ENCODE measurements at places on chromosomes 4 and X.

DNA sequence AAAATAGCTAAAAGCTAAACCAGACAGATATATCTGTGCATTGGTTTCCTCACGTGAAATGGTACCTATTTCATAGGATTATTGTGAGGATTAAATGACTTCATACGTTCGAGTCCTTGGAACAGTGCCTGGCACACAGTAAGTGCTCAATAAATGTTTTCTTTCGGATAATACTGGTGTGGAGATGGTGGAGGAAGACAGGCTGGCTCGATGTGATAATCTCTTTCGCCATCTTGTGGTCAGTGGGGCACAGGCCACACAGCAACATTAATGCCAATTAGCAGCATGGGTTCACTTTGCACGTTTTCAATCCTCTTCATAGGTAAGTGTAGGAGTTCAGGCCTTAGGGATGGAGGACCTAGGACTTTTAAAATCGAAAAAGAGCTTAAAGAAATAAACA lies 9.3 kb downstream of the PAGE4 start:
- DNase-seq: no peak

DNA sequence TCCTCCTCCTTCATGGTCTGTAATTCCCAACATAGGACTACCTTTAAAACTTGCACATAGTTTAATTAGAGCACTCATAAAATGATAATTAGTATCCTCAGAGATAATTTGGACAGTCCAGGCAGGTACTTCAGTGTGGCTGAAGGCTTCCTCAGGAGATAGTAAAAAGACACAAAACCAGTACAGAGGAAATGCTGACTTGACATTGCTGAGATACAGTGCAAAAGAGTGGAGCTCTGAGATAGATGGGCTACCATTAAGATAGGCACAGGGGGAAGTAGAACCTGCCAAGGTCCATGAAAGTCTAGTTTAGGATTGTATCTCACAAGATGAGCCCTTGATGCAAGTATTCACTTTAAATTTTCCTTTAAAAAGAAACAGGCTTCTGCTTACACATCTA lies 91.0 kb downstream of the USP9X start:
- no peak for DNase-seq

- DNase-seq: no peak
Observed at GRCh38 chrX:24646745-24647182, 383 bp downstream of the PCYT1B start.

DNA sequence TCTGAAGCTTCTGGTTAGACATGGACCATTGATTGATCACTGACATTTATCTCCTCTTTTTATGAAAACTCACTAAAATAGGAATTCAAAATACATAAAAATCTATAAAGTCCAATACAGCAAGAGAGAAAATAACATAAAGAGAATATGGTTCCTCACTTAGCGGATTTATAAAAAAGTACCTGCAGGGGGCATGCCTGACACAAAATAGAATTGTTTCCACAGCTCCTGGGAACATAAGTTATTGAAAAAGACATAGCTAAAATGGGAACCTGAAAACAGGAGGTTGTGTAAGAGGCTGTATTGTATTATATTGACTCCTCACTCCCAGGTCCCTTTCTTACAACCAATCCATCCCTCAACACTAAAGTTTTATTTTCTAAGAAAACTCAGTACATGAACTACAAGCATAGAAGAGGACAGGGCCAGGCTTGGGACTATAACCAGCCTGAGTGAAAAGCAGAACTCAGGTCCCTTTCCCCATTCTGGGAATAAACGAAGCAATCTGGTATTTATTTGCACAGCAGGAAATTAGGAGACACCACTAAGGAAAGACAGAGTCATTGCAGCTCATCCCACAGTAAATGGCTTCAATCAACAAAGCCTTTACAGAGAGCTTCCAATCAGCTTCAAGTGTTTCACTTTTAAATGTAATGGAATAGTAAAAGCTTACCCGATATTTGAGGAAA lies 121.1 kb upstream of the NDST4 start:
- DNase-seq: no peak

- DNase-seq: no peak
Observed at GRCh38 chrX:129980540-129981199, 1.8 kb upstream of the BCORL1 start.

DNA sequence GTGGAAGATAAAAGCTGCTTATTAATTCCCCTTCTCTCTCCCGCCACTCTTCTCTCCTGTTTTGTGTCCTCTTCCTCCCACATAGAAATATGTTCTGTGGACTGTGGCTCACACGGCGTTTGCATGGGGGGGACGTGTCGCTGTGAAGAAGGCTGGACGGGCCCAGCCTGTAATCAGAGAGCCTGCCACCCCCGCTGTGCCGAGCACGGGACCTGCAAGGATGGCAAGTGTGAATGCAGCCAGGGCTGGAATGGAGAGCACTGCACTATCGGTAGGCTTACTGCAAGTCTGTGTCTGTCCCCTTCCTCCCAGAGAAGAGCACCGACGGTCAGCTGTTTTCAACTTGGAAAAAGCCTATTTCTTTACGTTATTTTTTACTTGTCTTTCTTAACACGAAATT lies 229.1 kb downstream of the DCTD start:
- DNase-seq: no peak

DNA sequence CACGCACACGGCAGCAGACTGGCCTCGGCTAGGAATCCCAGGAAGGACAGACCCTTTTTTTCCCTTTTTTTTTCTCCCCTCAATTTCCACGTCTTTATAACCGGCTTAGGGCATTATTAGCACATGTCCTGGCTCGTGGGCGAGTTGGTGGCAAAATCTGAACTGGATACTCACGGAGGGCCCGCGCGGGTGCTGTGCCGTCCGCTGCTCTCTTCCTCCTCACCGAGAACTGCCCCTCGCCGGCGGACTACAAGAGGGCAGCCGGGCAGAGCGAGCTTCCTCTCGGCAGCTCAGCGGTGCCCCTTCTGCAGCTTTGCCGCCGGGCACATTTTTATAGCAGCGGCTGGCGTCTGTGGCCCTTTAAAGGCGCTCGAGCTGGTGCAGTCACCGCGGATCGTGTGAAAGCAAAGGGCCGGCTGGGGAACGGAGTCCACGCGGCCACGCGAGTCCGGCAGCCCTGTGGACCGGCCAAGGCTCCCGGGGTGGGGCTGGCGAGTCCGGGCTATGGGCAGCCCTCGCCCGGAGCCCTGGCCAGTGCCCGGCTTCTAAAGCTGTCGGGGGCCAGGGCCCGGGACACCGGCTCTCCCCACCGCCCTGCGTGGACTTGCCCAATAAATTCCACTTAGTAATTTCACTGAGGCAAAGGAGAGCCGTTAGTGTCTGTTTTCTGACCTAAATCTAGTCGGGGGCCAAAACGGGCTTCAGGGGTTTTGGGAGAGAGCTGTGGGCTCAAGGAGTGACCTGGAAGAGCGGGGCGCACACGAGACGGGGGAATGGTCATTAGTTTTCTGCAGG lies 1.3 kb upstream of the CITED1 start:
- no peak for DNase-seq

DNA sequence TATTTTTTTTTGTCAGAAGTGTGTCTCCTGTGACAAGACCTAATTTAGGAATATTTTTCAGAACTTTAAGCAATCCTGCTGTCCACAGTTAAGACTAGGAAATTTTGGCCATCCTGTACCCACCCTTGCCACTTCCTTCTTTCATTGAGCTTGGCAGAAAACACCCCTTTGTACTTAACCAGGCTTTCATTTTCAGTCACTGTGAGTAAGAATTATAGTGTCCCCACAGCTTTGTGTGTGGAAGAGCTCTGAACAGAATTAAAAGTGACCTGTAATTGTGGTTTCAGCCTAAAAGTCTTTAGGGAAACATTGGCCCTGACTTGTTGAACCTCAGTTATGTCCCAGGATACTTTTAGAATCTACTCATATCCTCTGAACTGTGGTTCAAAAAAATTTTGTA lies 153.7 kb upstream of the BMP3 start:
- no peak for DNase-seq

GRCh38 chr4:160213366-160213765 lies 1110.5 kb downstream of the RAPGEF2 start:
- no peak for DNase-seq

GRCh38 chr4:141155586-141155985 lies 22.3 kb upstream of the RNF150 start:
- no peak for DNase-seq

DNA sequence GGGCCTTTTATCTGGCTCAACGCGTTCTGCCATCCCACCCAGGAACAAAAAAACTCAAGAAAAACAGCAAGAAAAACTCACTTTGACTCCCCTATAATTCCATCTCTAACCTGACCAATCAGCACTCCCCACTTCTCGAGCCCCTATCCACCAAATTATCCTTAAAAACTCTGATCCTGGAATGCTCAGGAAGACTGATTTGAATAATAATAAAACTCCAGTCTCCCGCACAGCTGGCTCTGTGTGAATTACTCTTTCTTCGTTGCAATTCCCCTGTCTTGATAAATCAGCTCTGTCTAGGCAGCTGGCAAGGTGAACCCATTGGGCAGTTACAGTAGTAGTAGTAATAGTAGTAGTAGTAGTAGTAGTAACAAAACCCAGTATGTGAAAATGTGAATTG lies 165.7 kb upstream of the CASK start:
- DNase-seq: no peak

DNA sequence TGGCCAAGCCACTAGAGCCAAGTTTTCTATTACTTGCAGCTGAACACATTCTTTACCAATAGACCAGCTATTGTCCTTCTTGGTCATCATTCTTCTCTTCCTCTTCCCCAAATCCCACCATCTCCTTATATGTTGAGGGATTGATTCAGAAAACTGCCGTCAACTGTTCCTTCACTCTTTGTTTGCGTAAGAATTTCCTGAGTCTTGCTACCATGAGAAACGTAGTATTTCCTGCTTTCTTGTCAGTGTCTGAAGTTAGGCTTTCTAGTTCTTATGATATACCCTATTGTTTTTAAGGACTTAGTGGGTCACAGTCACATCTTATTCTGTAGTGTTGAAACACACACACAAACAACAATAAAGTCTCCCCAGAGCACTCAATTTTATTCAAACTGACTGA lies 20.1 kb downstream of the IGFBP7 start:
- DNase-seq: no peak

- DNase-seq: no peak
Observed at GRCh38 chr4:2245787-2246275, 3.9 kb upstream of the HAUS3 start.

GRCh38 chr4:139986689-139987501 lies 167.1 kb downstream of the MAML3 start:
- DNase-seq: no peak

DNA sequence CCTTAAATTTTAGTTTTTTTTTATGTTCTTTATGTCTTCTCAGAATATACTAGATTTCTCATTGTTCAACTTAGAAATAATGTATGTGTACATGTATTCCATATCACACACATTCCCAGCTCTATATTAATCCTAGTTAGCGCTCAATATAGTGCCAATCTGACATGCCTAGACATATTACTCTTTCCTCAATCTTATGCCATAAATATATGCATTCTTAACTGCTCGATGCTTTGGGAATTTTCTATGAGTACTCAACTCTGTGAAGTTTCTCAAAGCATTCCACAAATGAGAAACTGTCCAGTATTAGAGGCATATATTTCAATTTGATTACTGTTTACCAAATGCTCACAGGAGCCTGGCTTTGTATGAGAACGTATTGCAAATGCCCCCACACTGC lies 231.2 kb upstream of the VEGFC start:
- no peak for DNase-seq

- no peak for DNase-seq
Observed at GRCh38 chrX:20284992-20285391, 18.3 kb upstream of the RPS6KA3 start.

DNA sequence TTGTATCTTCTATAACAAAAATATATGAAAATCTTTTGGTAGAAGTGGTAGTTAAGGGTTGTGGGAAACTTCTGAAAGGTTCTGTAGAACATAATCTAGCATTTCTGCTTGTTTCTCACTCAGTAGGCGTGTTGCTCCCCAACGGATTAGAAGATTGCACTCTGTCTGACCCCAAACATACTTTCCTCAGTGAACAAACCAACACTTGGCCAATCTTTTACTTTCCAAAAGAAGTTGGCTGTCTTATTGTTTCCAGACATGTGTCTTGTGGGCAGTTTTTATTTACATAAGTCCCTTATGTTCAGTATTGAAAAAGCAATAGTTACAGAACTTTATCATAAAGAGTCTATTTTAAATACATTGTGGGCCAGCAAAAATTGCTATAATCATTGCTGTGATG lies 312.8 kb upstream of the EPHA5 start:
- DNase-seq: no peak

- DNase-seq: no peak
Observed at GRCh38 chr4:118224243-118224829, 128.5 kb downstream of the PRSS12 start.

- DNase-seq: no peak
Observed at GRCh38 chrX:97756879-97757278, 873.2 kb downstream of the RPA4 start.

DNA sequence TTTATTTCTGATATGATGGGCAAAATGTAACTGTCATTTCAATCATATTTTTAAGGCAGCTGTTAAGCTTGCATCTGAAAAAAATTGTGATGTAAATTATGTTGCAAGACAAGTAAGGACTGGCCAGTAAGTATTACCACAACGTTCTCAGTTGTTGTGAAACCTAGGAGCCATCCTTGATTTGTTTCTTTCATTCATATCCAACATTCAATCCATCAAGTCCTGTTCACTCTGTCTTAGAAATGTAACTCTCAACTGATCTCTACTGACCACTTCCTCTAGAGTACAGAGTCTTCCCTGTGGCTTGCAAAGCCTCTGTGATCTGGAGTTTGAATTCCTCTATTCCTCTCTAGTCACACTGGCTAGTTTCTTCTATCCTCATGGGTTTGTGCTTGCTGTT lies 161.4 kb upstream of the MAD2L1 start:
- DNase-seq: no peak

- DNase-seq: no peak
Observed at GRCh38 chrX:110692866-110693265, 102.8 kb downstream of the CHRDL1 start.

DNA sequence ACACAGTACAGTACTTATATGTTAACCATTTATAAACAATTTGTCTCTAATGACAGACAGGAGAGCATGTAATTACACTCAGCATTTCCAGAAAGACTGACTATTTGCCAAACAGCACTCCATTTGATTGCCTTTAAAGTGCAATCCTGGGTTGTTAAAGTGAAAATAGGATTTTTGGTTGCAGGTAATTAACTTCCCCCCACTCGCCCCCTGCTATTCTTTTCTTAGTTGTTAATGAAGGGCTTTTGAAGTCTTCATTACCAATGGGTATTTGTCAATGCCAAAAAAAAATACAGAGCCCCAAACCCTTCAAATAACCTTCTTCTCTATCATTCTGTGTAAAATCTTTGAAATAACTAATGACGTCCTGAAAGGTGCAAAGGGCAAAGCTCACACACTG lies 825.6 kb downstream of the STPG2 start:
- no peak for DNase-seq

DNA sequence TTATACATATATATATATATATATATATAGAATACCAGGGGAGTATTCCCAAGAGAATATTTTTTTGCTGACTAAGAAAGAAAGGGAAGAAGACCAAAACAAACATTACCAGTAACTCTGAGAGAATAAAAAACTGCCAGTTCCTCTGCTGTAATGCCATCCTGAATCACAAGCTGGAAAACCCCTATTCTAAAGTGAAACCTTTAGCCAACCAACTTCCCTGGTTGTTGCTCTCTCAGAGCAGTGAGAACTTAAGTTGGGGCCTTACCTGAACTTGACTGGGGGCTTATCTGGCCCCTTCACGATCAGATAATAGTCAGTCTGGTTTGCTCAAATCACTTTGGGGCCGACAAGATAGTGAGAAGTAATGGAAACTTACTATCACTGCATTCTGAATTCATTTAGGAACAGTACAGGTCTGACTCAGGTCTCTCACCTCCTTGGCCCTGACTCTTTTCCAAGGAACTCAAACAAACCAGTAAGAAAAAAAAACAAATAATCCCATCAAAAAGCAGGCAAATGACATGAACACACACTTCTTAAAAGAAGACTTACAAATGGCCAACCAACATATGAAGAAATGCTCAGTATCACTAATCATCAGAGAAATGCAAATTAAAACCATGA lies 62.5 kb downstream of the CD40LG start:
- DNase-seq: no peak
